Smooth muscle cell of the umbilical artery (primary cell): ENCODE measurements at places on chromosomes 11 and 22. TPM values are rescaled to one million over a fixed set of nuclear protein-coding genes. Genes with fewer than 3 reads are reported as not detected.

NCAM1 gene
- total RNA-seq = 4.2 and 14.2 TPM in 2 replicates

KCNJ11 gene
- not detected in 2 replicates for total RNA-seq

MUC2 gene
- not detected in 2 replicates for total RNA-seq

SERPING1 gene
- 4.5 and 7.9 TPM in 2 replicates for total RNA-seq
